ENCODE measurements at places on chromosomes 4 and X.
A peak's percentile ranks its signal among the peaks of the same experiment; 100 is the strongest.

- no peak for DNase-seq
Measured at GRCh38 chr4:91909963-91910362, 393.8 kb upstream of the GRID2 start.

DNA sequence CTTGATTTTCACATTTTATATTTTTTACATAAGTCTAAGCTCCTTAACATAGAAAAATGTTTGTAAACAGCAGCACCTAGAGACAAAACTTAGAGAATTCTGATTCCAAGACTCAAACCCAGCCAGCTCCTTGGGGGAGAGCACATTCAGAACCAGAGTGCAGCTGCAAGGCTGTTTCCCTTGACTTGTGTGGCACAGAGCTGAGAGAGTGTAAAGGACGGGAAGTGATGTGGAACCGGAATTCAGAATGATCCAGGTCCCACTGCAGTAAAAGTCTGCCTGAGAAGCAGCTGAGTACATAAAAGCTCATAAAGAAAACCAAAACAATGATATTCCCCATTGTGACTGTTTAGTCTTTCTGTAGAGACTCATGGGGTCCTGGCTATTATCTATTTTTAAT, 713.8 kb downstream of the RAB28 start:
- no peak for DNase-seq

- no peak for DNase-seq
Measured at GRCh38 chrX:85109235-85109634, 105.6 kb downstream of the APOOL start.

DNA sequence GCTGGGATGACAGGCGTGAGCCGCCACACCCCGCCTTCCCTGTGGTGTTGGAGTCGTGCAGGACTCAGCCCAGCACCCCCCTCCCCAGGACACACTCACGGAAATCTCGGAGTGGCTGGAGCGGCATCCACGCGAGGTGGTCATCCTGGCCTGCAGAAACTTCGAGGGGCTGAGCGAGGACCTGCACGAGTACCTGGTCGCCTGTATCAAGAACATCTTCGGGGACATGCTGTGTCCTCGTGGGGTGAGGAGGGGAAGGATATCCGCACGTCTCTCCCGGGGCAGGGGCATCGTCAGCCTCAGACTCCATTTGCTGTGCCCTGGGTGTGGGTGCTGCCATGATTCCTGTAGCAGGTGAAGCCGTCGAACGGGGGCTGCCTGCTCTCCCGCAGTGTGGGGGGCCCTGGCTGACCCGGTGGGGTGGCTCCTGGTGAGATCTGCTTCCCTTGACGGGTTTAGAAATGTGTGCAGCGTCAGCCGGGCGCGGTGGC, 10.3 kb downstream of the PLCXD1 start:
- DNase-seq: peak; percentile 58

- DNase-seq: no peak
Measured at GRCh38 chr4:62135565-62136156, 935.5 kb downstream of the ADGRL3 start.

GRCh38 chr4:165553221-165553810, 174.5 kb downstream of the CPE start:
- no peak for DNase-seq

GRCh38 chrX:154409222-154409871, at the start of gene DNASE1L1:
Gene DNASE1L1 (minus strand): TSS chrX:154409254. CDS start chrX:154405568, 3,686 bp downstream.
- peak; percentile 92 for DNase-seq

Measured in upper lobe of right lung (tissue), 1 donor.